Upper lobe of left lung (tissue), 6 donors: ENCODE measurements at places on chromosomes 1 and 21. TPM values are rescaled to one million over a fixed set of nuclear protein-coding genes. Genes with fewer than 3 reads are reported as not detected.

DNA sequence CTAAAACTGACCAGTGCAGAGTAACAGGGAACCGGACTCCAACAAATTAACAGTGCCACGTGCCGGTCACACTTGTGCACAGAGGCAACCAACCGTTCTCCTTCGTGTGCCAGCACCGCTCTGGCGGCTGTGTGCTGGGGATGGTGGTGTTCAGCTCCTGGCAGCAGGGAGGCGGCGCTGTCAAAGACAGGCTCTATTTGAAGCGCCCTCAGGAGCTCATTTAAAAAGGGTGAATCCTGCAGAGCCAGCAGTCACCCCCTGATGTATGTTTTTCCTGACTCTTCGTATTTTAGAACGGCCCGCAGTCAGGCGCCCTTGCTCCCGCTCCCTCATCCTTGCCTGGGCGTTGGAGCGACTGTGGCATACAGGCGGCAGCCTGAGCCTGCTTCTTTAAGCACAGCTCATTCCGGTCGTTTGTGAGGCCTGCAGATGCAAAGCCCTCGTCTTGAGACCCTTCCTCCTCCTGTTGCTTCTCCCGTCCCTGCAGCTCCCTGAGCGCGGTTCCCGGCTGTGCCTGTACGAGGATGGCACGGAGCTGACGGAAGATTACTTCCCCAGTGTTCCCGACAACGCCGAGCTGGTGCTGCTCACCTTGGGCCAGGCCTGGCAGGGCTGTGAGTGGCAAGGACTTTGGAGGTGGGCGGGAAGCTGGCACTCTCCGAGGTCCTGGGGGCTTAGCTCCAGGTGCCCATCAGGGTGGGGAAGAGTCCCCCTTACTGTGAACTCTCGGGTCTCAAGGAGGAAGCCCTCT lies 1.1 kb downstream of the DFFB start:
- peak; percentile 79 for DNase-seq

DNA sequence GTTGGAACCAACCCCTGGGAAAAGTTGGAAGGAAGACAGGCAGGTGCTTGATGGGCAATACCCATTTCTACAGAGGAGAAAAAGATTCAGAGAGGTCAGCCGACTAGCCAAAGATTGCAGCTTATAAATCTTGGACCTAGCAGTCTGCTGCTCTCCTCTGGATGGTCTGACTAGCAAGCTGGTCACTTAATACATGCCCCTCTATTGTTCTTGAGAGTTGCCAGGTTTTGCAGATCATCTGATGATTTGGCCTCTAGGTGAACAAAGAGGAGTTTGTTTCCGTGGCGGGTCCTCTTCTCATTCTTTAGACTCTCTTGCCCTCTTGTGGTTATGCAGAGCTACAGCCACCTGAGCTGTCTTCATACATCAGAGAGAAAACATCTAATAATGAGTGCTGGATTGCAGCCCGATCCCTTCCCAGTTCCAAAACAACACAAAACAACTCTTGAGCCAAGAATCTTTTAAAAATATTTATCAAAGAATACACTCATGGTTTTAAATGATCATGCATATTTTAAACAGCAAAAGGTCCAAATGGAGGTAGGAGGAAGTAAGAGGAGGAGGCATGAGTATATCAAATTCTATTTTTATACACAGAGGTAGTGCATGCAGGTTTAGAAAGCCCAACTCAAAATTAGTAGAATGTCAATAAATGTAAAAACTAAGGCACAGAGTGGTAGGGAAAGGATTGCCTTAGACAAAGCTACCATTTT lies 115.7 kb downstream of the SLC30A10 start:
- no peak for DNase-seq

- DNase-seq = peak; percentile 36
These were observed 11.4 kb upstream of the MTARC1 start for GRCh38 chr1:220775240-220775853.

DNA sequence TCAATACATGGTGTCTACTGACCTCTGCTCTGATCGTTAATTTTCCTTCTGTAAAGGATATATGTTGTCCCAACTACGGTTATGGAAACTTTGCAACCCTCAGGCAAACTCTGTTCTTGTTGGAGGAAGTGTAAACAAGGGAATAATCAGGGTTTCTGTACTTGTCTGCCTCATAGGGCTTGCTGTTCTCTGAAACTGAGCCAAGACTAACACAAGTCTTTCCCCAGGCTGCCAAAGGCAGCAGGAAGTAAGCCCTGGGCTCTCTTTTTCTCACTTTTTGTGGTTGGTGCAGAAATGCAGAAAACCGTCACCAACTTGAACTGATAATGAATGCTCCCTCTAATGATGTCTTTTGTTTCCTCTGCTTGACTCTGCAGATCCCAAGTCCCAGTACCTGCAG lies 7.6 kb downstream of the CYP4X1 start:
- peak; percentile 27 for DNase-seq

- peak; percentile 93 for DNase-seq
These were observed 122.3 kb downstream of the ESRRG start for GRCh38 chr1:216600730-216601609.

GRCh38 chr1:94623560-94624148 lies 82.1 kb upstream of the F3 start:
- no peak for DNase-seq

Gene TSPEAR
- not detected for total RNA-seq

Gene NBPF4
- total RNA-seq = not detected

Gene DTL
- 1.5 TPM for total RNA-seq

Gene MAPKAPK2
- 135 TPM for total RNA-seq

Gene ERICH3
- 0.23 TPM for total RNA-seq
